ENCODE measurements at places on chromosomes 3 and 15. TPM values are rescaled to one million over a fixed set of nuclear protein-coding genes. Genes with fewer than 3 reads are reported as not detected.

The DNAH12 gene
- polyA plus RNA-seq, result 0.51 TPM

The GOLGA6D gene
- polyA plus RNA-seq, result 0.04 TPM

GRCh38 chr15:45326741-45327140 lies 51.6 kb downstream of the GATM start:
- no peaks in the 10 kb centered on the region for H3K27me3 ChIP-seq
- DNase-seq, result no peak
- no peak overlapping the region for H3K27ac ChIP-seq
- no peaks in the 10 kb centered on the region for H3K4me1 ChIP-seq
- H3K36me3 ChIP-seq, result no peaks in the 10 kb centered on the region

- H3K4me1 ChIP-seq, result no peaks in the 10 kb centered on the region
- H3K27me3 ChIP-seq, result no peaks in the 10 kb centered on the region
- DNase-seq, result no peak
- no peak overlapping the region for H3K27ac ChIP-seq
- H3K36me3 ChIP-seq, result no peaks in the 10 kb centered on the region
These were observed 103.4 kb downstream of the LSAMP start for GRCh38 chr3:116341899-116342298.

- peaks cover 19% of the 10 kb centered on the region for H3K4me1 ChIP-seq
- peaks cover 18% of the 10 kb centered on the region for H3K27me3 ChIP-seq
- H3K36me3 ChIP-seq, result no peaks in the 10 kb centered on the region
- no peak for DNase-seq
These were observed 7.5 kb downstream of the GNB5 start for GRCh38 chr15:52183562-52184173.

- no peak for DNase-seq
- H3K27ac ChIP-seq, result no peak overlapping the region
- H3K4me3 ChIP-seq, result no peak overlapping the region
- H3K4me1 ChIP-seq, result no peaks in the 10 kb centered on the region
These were observed 227.0 kb downstream of the CPNE4 start for GRCh38 chr3:131807822-131808221.

- H3K4me3 ChIP-seq, result no peak overlapping the region
- H3K27ac ChIP-seq, result no peak overlapping the region
- no peaks in the 10 kb centered on the region for H3K4me1 ChIP-seq
- H3K27me3 ChIP-seq, result no peaks in the 10 kb centered on the region
- H3K36me3 ChIP-seq, result peaks cover 35% of the 10 kb centered on the region
- DNase-seq, result no peak
These were observed 192.7 kb downstream of the MBNL1 start for GRCh38 chr3:152461460-152461859.
